ENCODE measurements at places on chromosomes 2 and 18. TPM values are rescaled to one million over a fixed set of nuclear protein-coding genes. Genes with fewer than 3 reads are reported as not detected.

Gene LYPD6
- total RNA-seq: 0.64 TPM

Gene FHOD3
- total RNA-seq: 1.0 TPM

GRCh38 chr2:69791045-69791444 is 38.4 kb upstream of the GMCL1 start:
- peak overlapping the region; percentile 74 for H3K27ac ChIP-seq
- H3K4me1 ChIP-seq: peaks cover 16% of the 10 kb centered on the region
- no peak for DNase-seq

- no peaks in the 10 kb centered on the region for H3K27me3 ChIP-seq
- H3K4me3 ChIP-seq: no peak overlapping the region
- H3K27ac ChIP-seq: peak overlapping the region; percentile 63
- H3K4me1 ChIP-seq: peaks cover 32% of the 10 kb centered on the region
- DNase-seq: no peak
These were observed 204.5 kb downstream of the ARL4C start for GRCh38 chr2:234292205-234292961.

Gene ANO7
- total RNA-seq: 1.3 TPM

Gene HNRNPA3
- 151 TPM for total RNA-seq

Gene RAMP1
- total RNA-seq: 7.0 TPM

Gene C2orf80
- not detected for total RNA-seq

Gene UGT1A10
- not detected for total RNA-seq

DNA sequence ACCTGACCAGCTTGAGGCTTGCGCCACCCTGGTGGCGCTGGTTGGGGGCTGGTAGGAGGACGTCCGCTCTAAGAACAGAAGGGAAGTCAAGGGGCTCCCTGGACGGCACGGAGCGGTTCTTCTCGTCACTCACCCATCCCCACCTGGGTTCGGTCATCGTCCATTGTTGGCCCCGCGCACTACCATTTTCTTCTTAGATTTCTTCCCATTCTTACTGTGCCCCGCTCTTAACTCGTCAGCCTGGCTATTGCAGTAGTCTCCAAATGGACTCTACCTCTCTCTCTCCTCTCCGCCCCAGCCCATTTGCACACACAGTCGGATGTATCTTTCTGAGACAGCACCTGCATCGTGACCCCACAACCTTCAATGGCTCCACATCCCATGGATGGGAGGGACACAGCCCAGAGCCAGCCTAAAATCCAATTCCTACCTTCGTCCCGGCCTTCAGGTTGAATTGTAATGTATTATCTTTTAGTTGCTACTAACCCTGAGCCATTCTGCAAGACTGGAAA is 814 bp upstream of the RAB1A start:
- no peaks in the 10 kb centered on the region for H3K27me3 ChIP-seq
- peaks cover 36% of the 10 kb centered on the region for H3K4me1 ChIP-seq
- DNase-seq: no peak
- no peaks in the 10 kb centered on the region for H3K36me3 ChIP-seq
- peak overlapping the region; percentile 52 for H3K4me3 ChIP-seq
- H3K27ac ChIP-seq: peak overlapping the region; percentile 93

- peaks cover 13% of the 10 kb centered on the region for H3K27me3 ChIP-seq
- DNase-seq: no peak
- H3K4me1 ChIP-seq: no peaks in the 10 kb centered on the region
- H3K36me3 ChIP-seq: no peaks in the 10 kb centered on the region
- no peak overlapping the region for H3K4me3 ChIP-seq
These were observed 11.3 kb upstream of the RTTN start for GRCh38 chr18:70216788-70217187.

DNA sequence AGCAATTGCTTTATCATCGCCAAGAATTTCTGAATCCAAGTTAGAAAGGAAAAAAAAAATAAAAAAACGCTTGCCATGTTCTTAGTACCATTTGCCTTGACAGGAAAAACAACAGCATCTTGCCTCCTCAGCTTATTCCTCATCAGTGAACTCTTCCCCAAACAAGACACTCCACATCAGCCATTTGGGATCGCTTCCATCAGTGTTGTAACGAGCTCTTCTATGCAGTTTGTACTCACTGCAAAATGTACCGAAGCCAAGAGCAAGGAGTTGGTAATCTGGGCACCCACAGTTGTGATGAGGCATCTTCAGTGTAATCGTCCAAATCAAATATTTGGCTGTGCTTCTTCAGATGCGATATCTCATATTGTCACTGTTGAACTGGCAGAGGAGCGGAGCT is 503.7 kb downstream of the TMEM182 start:
- no peaks in the 10 kb centered on the region for H3K4me1 ChIP-seq
- no peak overlapping the region for H3K4me3 ChIP-seq

DNA sequence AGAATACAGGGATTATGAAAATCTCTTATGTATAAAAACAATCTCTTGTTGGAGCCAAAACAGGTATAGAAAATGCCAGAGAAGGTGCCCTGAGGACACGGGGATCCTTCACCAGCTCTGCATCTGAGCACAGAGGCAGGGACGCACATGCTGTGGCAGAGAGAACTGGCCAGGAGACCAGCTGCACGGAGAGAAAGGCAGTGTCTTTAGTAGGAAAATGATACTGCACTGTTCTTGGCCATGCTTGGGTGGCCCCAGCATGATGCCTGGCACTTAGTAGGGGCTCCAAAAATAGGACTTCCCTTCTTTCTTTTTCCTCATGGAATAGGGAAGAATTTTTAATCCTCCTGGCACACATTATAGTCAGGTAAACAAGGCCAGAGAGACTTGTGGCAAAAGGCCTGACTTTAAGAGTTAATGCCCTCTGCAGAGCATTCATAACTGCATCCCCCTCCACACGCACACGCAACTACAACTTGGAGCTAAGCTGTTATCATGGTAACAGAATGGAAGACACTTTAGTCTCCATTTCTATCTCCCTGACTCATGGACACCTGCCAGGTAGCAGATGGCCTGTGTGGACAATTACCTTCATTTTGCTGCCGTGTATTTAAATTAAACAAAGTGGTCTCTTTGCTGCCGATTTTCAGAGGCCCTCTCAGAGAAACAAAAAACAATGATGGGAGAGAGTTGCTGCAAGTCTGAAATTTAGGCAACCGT is 59.7 kb upstream of the DNMT3A start:
- H3K36me3 ChIP-seq: no peaks in the 10 kb centered on the region
- no peak overlapping the region for H3K27ac ChIP-seq
- H3K4me3 ChIP-seq: no peak overlapping the region
- no peaks in the 10 kb centered on the region for H3K4me1 ChIP-seq
- no peak for DNase-seq

Gene HOXD4
- total RNA-seq: 0.68 TPM

- DNase-seq: peak; percentile 36
These were observed 80.6 kb downstream of the GFPT1 start for GRCh38 chr2:69306393-69306821.

GRCh38 chr2:9908639-9909038 is 42.9 kb upstream of the GRHL1 start:
- H3K4me1 ChIP-seq: no peaks in the 10 kb centered on the region
- peaks cover 17% of the 10 kb centered on the region for H3K36me3 ChIP-seq
- no peak for DNase-seq
- no peak overlapping the region for H3K27ac ChIP-seq
- H3K27me3 ChIP-seq: no peaks in the 10 kb centered on the region
- H3K4me3 ChIP-seq: no peak overlapping the region

Gene HMSD
- total RNA-seq: 10.8 TPM

DNA sequence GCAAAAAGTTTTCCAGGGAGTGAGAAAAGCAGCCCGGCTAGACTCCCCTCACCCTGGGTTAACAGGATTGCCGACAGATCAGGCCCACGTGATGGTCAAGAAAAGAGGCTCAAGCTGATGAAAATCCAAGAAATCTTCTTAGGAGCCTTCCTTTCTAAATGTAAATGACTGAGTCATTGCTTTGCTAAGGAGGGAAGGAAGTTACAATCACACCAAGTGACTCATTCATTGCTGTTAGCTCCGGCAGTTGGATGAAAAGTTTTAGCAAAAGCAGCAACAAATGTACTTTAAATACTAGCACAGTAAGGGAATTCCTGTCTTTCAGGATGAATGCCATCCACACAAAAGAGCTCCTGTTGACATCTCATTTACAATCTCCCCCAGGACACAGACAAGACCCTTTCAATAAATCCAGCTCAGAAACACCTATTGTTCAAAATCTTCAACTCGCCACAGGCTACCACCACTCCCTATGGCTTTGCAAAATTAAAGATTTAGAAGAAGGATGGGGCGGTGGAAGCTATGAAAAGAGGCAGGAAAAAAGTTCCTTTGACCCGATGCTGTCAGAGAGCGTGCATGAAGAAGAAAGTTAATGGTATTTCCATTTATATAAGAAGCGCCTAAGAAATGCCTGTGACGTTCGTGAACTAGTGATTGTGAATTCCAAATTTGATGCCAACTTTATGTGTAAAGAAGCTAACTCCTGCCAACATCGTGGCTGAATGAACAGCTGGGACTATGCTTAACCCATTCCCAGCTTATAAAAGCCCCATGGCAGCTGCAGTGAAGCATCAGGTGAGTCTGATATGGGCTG is 153.7 kb downstream of the TGIF1 start:
- H3K4me3 ChIP-seq: peak overlapping the region; percentile 16
- H3K27ac ChIP-seq: peak overlapping the region; percentile 94
- H3K36me3 ChIP-seq: no peaks in the 10 kb centered on the region
- H3K27me3 ChIP-seq: no peaks in the 10 kb centered on the region
- DNase-seq: no peak

- DNase-seq: no peak
- no peaks in the 10 kb centered on the region for H3K36me3 ChIP-seq
- H3K4me3 ChIP-seq: no peak overlapping the region
- H3K27ac ChIP-seq: no peak overlapping the region
- H3K27me3 ChIP-seq: peaks cover 8% of the 10 kb centered on the region
These were observed 125.9 kb downstream of the NFATC1 start for GRCh38 chr18:79521416-79522205.

- no peaks in the 10 kb centered on the region for H3K4me1 ChIP-seq
- H3K27ac ChIP-seq: no peak overlapping the region
- H3K4me3 ChIP-seq: no peak overlapping the region
These were observed 62.1 kb downstream of the C18orf63 start for GRCh38 chr18:74377776-74378175.

- H3K4me1 ChIP-seq: no peaks in the 10 kb centered on the region
- H3K27ac ChIP-seq: no peak overlapping the region
- no peak for DNase-seq
- no peaks in the 10 kb centered on the region for H3K27me3 ChIP-seq
- H3K4me3 ChIP-seq: no peak overlapping the region
These were observed 83.6 kb downstream of the HS1BP3 start for GRCh38 chr2:20567159-20567925.

Gene RFTN2
- 4.5 TPM for total RNA-seq

DNA sequence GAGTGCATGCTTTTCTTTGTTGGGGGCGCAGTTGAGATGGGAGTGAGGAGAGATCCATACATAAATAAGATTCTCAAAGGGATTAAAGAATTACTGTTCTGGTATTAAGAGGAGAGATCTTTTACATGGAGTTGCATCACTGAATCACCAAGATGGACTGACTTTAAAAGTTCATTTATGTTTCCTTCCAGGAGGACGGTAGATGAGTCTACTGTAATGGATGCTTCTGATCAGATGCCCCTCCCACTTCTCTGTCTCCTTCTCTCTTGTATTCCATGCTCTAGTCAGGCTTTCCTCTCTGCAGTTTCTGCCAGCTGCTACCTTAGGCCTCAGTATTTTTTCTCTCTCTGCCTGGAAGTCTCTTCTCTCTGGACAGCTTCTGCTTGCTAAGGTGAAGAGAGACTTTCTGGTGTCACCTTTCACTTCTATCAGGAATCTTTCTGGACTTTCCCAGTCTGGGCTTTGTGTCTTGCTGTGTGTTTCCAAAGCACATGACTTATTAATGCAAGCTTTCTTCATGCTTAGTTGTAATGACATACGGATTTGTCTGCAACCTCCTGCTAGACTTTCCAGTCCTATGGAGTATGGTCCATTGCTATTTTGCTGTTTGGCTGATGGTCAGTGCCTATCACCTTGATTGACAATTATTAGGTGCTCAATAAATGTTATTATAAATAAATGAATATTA is 23.6 kb downstream of the FAM171B start:
- no peaks in the 10 kb centered on the region for H3K4me1 ChIP-seq
- H3K36me3 ChIP-seq: no peaks in the 10 kb centered on the region
- H3K4me3 ChIP-seq: no peak overlapping the region
- H3K27me3 ChIP-seq: no peaks in the 10 kb centered on the region
- H3K27ac ChIP-seq: no peak overlapping the region
- no peak for DNase-seq

GRCh38 chr2:5316001-5316490 is 376.1 kb upstream of the SOX11 start:
- no peak overlapping the region for H3K4me3 ChIP-seq
- no peaks in the 10 kb centered on the region for H3K36me3 ChIP-seq
- H3K4me1 ChIP-seq: no peaks in the 10 kb centered on the region
- no peaks in the 10 kb centered on the region for H3K27me3 ChIP-seq

- H3K4me1 ChIP-seq: peaks cover 42% of the 10 kb centered on the region
- no peak overlapping the region for H3K4me3 ChIP-seq
- no peaks in the 10 kb centered on the region for H3K36me3 ChIP-seq
- no peak overlapping the region for H3K27ac ChIP-seq
These were observed 88.8 kb downstream of the CDC42EP3 start for GRCh38 chr2:37582481-37583220.

- no peak overlapping the region for H3K4me3 ChIP-seq
- H3K36me3 ChIP-seq: no peaks in the 10 kb centered on the region
- no peaks in the 10 kb centered on the region for H3K27me3 ChIP-seq
- H3K27ac ChIP-seq: no peak overlapping the region
These were observed 262.6 kb upstream of the SYT4 start for GRCh38 chr18:43539862-43540261.

- no peaks in the 10 kb centered on the region for H3K27me3 ChIP-seq
- no peaks in the 10 kb centered on the region for H3K36me3 ChIP-seq
- H3K4me1 ChIP-seq: no peaks in the 10 kb centered on the region
- no peak overlapping the region for H3K4me3 ChIP-seq
- H3K27ac ChIP-seq: no peak overlapping the region
- DNase-seq: no peak
These were observed 36.0 kb downstream of the CDK15 start for GRCh38 chr2:201842131-201842860.

GRCh38 chr2:52345082-52345481 is 1313.2 kb upstream of the NRXN1 start:
- H3K4me1 ChIP-seq: no peaks in the 10 kb centered on the region
- H3K36me3 ChIP-seq: no peaks in the 10 kb centered on the region
- no peaks in the 10 kb centered on the region for H3K27me3 ChIP-seq

- no peaks in the 10 kb centered on the region for H3K36me3 ChIP-seq
- peak; percentile 49 for DNase-seq
- H3K4me3 ChIP-seq: no peak overlapping the region
- H3K27ac ChIP-seq: no peak overlapping the region
These were observed 207.2 kb downstream of the SLC8A1 start for GRCh38 chr2:40244675-40245074.

- DNase-seq: peak; percentile 51
- no peaks in the 10 kb centered on the region for H3K36me3 ChIP-seq
- no peak overlapping the region for H3K4me3 ChIP-seq
- no peaks in the 10 kb centered on the region for H3K4me1 ChIP-seq
- no peak overlapping the region for H3K27ac ChIP-seq
These were observed 440.1 kb downstream of the MTX2 start for GRCh38 chr2:176709149-176709951.

Gene THADA
- total RNA-seq: 32.9 TPM

GRCh38 chr2:152822676-152823075 is 104.3 kb downstream of the ARL6IP6 start:
- H3K36me3 ChIP-seq: no peaks in the 10 kb centered on the region
- no peak for DNase-seq
- H3K4me1 ChIP-seq: no peaks in the 10 kb centered on the region
- H3K27me3 ChIP-seq: no peaks in the 10 kb centered on the region

Gene DLGAP1
- 4.0 TPM for total RNA-seq
